Substantia nigra (tissue), 51 donors: ENCODE measurements at places on chromosomes 13 and 19.

DNA sequence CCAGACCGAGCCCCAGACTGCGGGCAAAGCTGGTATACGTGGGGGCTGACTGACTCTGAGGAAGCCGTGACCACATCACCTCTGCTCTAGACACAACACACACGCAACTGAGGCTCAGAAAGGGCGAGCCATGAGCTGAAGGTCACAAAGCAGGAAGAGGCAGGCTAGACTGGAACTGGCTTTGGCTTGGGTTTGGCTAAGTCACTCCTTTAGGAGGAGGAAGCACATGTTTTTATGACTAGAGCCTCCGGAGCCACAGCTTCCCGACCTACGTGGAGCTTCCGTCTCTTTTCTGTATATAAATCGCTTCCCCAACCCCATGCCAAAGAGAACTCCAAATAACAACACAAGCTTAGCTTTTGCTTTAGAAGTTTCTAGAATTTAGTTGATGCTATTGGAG is 48.0 kb downstream of the RFX2 start:
- no peak for DNase-seq

- peak; percentile 1 for DNase-seq
Measured at GRCh38 chr19:48918801-48919247, 14.7 kb upstream of the DHDH start.

DNA sequence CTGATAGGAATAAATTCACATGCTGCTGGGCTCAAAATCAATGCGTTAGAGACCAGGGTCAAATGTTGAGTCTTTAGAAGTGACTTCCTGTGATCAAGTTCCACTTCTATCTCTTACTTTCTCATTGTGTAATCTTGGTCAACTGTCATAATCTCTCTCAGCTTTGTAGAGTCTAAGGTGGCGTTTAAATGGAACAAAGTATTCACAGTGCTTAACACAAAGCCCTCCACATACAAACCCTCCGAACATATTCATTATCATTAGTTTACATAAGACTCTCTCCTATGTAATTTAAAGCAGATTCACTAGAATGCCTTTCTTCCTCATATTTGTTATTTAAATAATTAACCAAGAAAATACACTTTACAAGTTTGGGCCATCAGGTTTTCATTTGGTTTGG is 1044.1 kb downstream of the EFNB2 start:
- no peak for DNase-seq

GRCh38 chr19:56927791-56928207 is 87.3 kb upstream of the PEG3 start:
- no peak for DNase-seq

DNA sequence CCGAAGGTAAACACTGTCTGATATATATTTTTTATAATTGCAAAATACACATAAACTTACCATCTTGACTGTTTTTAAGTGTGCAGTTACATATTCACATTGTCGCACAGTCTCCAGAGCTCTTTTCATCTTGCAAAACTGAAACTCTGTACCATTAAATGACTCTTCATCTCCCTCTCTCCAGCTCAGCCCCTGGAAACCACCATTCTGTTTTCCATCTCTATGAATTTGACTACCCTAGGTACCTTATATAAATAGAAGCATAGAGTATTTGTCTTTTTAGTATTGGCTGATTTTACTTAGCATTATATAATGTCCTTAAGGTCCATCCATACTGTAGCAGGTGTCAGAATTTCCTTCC is 45.8 kb downstream of the LRCH1 start:
- DNase-seq = no peak

DNA sequence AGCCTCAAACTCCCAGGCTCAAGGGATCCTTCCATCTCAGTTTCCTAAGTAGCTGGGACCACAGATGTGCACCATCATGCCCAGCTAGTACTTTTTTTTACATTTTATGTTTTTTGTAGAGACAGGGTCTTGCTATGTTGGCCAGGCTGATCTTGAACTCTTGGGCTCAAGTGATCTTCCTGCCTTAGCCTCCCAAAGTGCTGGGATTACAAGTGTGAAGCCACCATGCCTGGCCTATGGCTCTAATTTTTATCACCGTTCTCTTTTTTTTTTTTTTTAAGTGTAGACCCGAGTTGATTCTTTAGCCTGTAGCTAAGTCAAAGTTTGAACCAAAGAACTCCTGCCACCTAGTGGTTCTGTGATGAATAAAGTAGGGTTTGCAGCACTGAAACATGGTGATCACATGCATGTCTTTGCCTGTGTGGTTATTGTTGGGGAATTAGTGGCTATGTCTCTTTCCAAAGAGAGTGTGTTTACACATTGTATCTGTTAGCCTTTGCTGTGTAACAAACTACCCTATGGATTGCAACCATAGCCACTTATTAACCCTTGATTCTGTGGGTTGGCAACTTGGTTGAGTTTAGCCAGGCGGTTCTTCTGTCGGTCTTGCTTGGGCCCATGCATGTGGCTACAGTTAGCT is 11.6 kb downstream of the NFILZ start:
- DNase-seq = no peak

GRCh38 chr13:78035500-78035899 is 116.9 kb upstream of the EDNRB start:
- DNase-seq = no peak

GRCh38 chr13:90709319-90709718 is 638.2 kb upstream of the MIR17HG start:
- no peak for DNase-seq

DNA sequence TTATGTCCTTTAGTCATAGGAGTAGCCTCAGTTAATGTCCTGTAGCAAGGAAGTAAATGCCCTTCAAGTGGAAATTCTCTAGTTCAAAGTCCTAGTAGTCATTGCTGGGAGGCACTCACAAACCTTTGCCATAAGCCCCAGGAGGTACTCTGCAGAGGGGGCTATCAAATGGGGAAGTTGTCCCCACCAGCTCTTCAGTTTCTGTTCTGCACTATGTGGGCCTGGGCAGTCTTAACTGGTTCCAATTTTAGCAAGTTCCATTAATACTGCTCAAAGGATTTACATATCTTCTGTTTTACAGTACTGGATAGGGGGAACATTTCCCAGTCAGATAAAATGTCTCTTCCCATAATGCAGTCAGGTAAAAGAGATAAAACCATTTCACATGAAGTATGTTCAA is 101.3 kb downstream of the B3GLCT start:
- DNase-seq = no peak

GRCh38 chr19:48537541-48537940 is 14.4 kb upstream of the SULT2B1 start:
- DNase-seq = no peak

DNA sequence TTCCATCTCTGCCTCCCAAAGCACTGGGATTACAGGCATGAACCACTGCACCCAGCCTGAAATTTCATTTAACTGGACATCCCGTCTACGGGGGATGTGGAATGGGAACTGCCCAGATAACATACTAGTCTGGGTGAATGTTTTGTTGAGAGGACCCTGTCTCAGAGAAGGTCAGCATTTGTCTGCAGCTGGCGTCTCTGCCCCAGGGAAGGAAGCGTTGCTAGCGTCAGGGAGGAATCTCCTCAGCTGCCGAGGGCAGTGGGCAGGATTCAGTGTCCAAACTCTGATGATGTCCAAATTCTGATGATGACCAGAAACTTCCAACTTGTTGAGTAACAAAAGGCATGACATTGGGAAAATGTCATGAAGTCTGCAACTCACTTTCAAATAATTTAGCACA is 3.1 kb downstream of the NXNL1 start:
- no peak for DNase-seq

DNA sequence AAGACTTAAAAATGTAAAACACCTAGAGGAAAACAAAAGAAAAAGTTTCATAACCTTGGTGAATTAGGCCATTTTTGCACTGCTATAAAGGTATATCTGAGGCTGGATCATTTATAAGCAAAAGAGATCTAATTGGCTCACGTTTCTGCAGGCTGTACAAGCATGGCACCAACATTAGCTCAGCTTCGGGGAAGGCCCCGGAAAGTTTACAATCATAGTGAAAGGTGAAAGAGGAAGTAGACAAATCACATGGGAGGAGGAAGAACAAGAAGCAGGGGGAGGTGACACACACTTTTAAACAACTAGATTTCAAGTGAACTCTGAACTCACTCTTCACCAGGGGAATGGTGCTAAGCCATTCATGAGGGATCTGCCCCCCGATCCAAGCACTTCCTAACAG is 1358.5 kb upstream of the PCDH9 start:
- DNase-seq = no peak

- DNase-seq = no peak
Measured at GRCh38 chr19:7679771-7680605, 645 bp upstream of the TRAPPC5 start.

GRCh38 chr19:34577531-34578101 is 96.1 kb downstream of the WTIP start:
- DNase-seq = no peak

DNA sequence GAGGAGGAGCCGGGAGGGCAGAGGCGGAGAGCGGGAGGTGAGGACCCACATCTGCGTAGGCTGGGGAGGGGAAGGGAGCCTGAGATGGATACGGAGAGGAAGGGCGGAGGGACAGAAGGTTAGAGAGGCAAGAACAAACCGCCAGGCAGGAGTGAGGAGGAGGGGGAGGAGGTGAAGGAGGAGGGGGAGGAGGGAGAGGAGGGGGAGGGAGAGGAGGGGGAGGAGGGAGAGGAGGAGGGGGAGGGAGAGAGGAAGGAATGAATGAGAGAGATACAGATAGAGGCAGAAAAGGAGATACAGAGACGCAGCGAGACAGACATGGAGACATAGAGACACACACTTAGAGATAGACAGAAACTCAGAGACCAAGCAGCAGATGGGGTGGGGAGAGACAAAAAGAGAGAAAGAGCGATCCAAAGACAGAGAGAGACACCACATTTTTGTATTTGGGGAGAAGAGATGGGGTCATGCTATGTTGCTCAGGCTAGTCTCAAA is 782 bp upstream of the CA11 start:
- no peak for DNase-seq

DNA sequence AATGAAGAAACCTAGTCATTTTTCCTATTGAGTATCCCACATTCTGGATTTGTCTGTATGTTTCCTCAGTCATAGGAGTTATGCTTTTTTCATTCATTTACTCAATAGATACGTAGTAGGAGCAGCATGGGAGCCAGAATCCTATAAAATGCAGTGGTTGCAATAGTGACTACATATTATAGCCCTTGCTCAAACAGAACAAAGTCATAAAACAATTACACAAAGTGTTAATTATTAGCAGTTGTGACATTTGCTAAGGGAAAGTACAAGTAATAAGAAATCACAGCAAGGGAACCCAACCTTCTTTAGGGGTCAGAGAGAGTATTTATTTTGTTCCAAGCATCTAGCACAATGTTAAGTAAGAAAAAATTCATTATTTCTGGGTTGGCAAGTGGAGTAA is 27.7 kb upstream of the POU4F1 start:
- DNase-seq = no peak

DNA sequence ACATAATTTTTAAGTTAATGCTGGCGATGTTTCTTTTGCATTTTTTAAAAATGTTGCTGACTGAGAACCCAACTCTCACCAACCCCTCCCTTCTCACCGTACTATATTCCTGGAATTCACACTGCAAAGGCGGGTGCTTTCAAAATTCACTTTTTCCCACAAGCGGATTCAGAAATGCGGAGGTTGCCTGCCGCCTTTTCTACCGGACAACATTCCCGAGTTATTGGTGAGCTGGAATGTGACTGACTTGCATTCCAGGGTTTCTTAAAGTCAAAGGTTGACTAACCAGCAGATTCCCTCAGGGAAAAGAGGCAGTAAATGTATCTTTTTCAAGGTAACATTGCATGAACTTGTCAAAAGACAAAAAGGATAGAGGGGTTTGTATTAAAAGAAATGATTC is 113.3 kb downstream of the RAB20 start:
- no peak for DNase-seq

- no peak for DNase-seq
Measured at GRCh38 chr13:30608364-30608763, 9.4 kb upstream of the USPL1 start.

DNA sequence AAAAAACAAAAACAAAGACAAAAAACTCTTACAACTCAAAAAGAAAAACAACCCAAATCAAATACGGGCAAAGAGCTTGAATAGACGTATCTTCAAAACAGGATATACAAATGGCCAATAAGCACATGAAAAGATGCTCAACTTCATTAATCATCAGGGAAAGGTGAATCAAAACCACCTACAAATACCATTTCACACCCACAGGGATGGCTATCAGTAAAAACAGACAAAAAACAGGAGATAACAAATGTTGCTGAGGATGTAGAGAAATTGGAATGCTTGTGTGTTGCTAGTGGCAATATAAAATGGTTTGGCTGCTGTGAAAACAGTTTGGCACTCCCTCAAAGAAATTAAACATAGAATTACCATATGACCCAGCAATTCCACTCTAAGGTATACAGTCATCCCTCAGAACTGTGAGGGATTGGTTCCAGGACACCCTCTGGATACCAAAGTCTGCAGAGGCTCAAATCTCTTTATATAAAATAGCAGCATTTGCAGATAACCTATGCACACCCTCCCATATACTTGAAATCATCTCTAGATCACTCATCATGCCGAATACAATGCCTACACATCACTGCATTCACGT is 29.7 kb downstream of the MLLT1 start:
- no peak for DNase-seq

DNA sequence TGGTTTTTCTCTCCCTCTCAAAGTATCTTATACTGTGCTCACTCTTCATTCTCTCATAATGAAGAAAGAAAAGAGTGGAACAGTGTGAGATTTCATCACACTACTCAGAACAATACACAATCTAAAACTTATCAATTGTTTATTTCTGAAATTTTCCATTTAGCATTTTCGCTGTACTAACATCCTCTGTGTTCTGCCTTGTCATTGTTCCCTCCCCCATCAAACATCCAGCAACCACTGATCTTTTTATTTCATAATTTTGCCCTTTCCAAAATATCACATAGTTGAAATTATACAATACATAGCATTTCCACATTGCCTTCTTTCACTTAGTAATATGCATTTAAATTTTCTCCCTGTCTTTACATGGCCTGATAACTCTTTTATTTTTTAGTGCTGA is 658.7 kb downstream of the SLITRK1 start:
- DNase-seq = no peak

DNA sequence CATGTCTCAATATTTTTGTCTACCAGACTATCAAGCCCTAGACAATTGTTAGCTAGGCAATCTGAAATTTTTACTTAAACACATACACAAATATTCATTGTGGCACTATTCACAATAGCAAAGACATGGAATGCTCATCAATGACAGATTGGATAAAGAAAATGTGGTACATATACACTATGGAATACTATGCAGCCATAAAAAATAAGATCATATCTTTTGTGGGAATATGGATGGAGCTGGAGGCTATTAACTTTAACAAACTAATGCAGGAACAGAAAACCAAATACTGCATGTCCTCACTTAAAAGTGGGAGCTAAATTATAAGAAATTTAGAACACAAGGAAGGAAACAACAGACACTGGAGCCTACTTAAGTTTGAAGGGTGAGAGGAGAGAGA is 288.6 kb upstream of the MIR17HG start:
- DNase-seq = no peak

DNA sequence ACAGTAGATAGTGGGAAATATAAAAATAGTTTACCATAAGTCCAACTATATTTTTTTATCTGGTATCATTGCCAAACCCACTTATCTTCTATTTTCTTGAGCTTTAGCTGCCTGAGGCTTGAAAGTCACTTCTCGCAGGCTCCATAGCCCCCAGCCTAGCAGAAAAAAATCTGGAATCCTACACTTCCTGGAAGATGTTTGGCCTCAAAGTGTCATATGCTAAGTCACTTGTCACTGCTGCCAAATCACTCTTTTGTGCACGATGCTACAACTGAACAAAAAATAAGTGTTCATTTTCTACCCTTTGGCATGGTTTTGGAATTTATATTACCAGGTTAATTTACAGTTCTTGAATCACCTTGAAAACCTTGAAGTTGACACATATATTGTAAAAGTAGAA is 612.5 kb upstream of the ATXN8OS start:
- DNase-seq = no peak

GRCh38 chr13:78201411-78201810 is 282.8 kb upstream of the EDNRB start:
- DNase-seq = no peak
